ENCODE measurements at places on chromosomes 3 and 15.
A peak's percentile ranks its signal among the peaks of the same experiment; 100 is the strongest.

DNA sequence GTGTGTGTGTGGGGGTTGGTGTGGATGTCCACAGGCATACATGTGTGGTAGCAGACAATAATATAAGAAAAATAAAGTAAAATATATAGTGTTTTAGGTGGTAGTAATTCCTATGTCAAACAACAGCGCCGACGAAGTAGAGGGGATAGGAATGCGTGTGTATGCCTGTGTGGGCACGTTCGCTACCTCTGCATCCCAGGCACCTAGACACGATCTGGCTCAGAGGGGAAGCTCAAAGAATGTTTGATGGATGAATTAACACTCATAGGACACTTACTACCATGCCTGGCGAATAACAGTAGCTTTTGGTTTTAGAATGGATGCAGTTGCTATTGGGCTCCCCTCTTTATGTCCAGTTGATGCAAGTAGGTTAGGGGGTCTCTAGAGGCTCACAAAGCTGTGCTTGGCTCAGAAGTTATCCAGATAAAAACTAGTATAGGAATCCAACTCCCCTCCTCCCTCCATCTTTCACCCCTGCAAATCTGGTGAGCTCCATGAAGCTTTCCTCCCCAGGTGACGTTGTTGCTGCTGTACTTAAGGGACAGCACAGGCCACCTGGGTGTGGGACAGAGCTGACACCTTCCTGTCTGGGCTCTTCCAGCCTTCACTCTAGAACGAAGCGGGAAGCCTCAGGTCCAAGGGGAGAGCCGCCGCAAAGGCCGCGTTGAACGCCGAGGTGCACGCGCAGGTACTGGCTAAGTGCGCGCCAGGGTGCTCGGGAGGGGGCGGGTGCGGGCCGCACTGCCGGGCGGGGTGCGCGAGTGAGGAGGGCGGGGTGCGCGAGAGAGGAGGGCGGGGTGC is 192.6 kb upstream of the LYSMD4 start:
- peak; percentile 51 for DNase-seq

- DNase-seq: no peak
These were observed 77.2 kb downstream of the KBTBD8 start for GRCh38 chr3:67075295-67075694.

GRCh38 chr15:49830391-49830790 is 209.5 kb downstream of the DTWD1 start:
- no peak for DNase-seq

- DNase-seq: no peak
These were observed 74.4 kb downstream of the KY start for GRCh38 chr3:134576426-134576825.

GRCh38 chr15:100332231-100332630 is 9.5 kb downstream of the ADAMTS17 start:
- no peak for DNase-seq

DNA sequence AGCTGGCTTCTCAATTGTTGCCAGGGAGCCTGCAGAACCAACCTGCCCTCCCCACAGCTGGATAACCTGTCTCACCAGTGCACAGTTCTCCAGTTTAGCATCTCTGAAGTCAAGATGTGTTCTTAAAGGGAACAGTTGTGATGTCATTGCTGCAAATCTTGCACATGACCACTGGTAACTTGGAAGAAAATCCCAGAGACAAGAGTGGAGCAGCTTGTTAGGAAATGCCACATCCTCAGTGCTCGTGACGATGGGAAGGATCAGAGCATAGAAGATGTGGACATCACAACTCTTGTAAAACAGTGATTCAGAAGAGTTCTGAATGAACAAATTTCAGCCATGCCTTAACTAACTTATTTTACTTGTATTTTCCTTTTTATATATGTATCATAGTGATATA is 36.1 kb upstream of the LIMD1 start:
- no peak for DNase-seq

GRCh38 chr3:111764645-111765091 is 94.4 kb upstream of the PHLDB2 start:
- DNase-seq: no peak

DNA sequence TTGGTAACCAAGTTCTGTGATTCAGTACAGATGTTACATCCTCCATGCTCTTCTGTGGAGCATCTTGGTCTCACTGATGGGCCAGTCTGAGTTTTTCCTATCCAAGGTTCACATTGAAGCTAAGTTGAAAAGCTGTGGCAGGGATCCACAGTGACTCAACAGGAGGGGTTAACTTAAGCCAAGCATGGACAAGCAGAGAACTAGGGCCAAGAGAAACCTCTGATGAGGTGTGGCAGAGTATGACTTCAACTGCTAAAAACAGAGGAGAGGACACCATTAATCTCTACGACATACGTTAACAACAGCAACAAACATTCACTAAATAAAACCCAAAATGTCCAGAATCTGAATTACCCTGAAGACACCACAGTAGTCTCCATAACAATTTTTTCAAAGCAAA is 268.1 kb upstream of the UBE2E2 start:
- no peak for DNase-seq

- DNase-seq: no peak
These were observed 116.7 kb upstream of the LMOD3 start for GRCh38 chr3:69239063-69239462.

Measured in activated CD8-positive, alpha-beta memory T cell treated with anti-CD3 and anti-CD28 coated beads for 4 hours (primary cell).